ENCODE measurements at places on chromosomes 1 and 21. TPM values are rescaled to one million over a fixed set of nuclear protein-coding genes. Genes with fewer than 3 reads are reported as not detected.

GRCh38 chr1:43279161-43279560 lies 6.2 kb downstream of the C1orf210 start:
- no peak for DNase-seq
- no peaks in the 10 kb centered on the region for H3K36me3 ChIP-seq
- H3K27me3 ChIP-seq: no peaks in the 10 kb centered on the region
- peaks cover 10% of the 10 kb centered on the region for H3K4me1 ChIP-seq
- no peak overlapping the region for H3K4me3 ChIP-seq

- no peak for DNase-seq
- H3K36me3 ChIP-seq: no peaks in the 10 kb centered on the region
- H3K27me3 ChIP-seq: no peaks in the 10 kb centered on the region
- H3K27ac ChIP-seq: no peak overlapping the region
Measured at GRCh38 chr1:245412306-245412705, 257.5 kb downstream of the KIF26B start.

The TNN gene
- not detected for total RNA-seq

The ANKRD65 gene
- total RNA-seq: 19.0 TPM

The FCAMR gene
- not detected for total RNA-seq

The SLC39A1 gene
- total RNA-seq: 74.2 TPM
